ENCODE measurements at places on chromosomes 6 and 20.
A peak's percentile ranks its signal among the peaks of the same experiment; 100 is the strongest.

GRCh38 chr20:6212903-6213302, 90.1 kb upstream of the FERMT1 start:
- no peak for DNase-seq

- no peak for DNase-seq
These were observed 12.8 kb upstream of the ILRUN start for GRCh38 chr6:34709386-34709785.

DNA sequence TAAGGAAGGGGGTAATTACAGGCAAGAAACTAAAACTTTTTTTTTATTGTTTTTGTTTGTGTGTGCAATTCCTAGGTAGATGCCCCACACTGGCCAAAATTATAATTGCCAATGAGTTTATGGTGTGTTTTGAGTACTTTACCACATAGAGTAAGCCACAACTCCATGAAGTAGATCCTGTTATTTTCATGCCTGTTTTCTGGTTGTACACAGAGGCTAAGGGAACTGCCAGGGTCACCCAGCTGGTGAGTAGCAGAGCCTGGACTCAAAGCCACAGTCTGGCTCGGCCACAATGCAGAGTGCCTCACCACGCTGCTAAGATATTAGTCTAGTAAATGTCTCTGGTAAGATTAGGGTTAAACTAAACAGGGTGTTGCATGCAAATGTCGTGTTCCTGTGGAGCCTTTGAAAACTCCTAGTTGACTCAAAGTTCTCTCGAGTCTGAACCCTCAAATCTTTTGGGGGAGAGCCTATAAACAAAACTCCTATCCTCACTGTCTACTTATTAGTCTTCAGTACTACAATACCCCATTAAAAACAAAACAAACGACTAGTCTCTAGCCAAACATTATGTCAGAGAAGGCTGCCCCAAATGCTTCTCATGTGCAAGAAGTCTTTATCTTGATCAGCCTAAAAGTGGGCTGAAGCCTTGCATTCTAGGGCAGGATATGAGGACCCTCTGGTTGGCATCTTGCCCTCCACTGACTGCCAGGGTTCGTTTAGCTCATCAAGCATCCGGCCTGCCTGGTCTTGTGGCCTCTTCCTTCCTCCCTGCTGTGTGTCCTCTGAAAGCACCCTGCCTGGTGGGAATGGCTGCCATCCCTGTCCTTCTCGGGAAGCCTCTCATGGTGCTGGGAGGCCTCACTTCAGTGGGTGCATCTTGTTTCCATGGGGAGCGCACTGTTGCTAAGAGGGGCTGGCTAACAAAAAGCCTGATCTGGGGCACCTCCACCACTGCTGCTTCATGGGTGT, 4.2 kb downstream of the DUSP22 start:
- no peak for DNase-seq

DNA sequence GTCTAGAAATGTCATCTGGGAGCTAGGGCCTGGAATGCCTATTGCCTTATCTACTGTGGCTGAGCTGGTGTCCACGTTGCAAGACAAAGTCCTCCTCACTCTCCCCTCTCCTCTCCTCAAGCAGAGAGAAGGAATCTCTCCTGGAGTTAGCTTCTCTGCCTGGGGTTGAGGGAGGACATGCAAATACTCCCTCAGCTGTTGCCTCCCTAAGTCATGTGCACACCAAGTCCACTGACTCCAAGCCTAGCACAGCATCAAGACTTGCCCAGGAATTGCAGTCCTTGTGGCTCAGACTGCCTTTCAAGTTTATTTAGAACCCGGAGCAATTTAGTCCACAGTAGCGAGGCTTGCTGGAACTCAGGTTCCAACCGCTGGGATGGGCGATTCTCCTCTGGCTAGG, 38.0 kb upstream of the SCP2D1 start:
- DNase-seq: no peak

- DNase-seq: peak; percentile 76
These were observed 92.5 kb upstream of the NXT1 start for GRCh38 chr20:23257848-23258746.

GRCh38 chr6:53179961-53180651, 31.5 kb upstream of the GCM1 start:
- DNase-seq: no peak

DNA sequence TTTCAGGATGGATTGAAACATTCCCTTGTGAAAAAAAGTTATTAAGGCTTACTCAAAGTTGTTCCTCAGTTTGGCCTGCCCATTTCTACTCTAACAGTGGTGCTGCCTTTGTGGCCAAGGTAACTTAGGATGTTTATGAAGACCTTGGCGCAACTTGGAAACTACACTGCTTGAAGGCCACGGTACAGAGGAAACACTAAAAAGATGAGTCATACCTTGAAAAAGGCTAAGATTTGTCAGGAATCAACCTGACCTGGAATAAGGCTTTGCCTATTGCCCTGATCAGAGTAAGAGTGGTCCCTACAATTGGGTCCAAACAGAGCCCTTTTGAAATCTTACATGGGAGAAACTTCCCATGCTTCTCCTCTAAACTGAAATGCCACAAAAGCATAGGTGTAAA, 119.9 kb upstream of the MOCS1 start:
- no peak for DNase-seq

DNA sequence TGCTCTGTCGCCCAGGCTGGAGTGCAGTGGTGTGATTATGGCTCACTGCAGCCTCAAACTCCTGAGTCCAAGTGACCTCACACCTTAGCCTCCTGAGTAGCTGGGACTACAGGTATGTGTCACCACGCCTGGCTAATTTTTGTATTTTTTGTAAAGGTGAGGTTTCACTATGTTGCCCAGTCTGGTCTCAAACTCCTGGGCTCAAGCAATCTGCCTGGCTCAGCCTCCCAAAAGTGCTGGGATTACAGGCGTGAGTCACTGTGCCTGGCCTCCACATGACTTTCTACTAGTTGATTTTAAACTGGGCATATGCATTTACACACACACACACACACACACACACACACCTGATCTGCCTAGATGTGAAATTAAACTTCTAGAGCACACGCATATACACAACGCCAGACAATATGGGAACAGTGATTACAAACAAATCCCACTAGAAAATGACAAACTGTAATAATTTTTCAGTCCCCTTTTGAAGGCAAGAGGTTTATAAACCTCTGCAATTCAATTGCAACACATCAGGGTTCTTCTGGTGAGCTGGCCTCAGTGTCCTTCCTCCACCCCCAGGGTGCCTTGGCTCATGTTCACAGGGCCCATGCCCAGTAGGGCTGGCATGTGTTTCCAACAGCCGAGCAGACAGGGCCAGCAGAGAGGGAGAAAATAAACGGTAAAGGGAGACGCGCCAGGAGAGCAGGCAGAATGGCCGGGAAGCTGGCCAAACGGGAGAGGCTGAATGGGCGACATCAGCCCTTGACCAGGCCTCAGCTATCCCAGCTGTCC, 31.2 kb downstream of the PARD6B start:
- peak; percentile 33 for DNase-seq
